ENCODE measurements at places on chromosomes 16 and 17.

- DNase-seq: peak; percentile 51
Observed at GRCh38 chr17:63700528-63701455, 867 bp upstream of the LIMD2 start.

DNA sequence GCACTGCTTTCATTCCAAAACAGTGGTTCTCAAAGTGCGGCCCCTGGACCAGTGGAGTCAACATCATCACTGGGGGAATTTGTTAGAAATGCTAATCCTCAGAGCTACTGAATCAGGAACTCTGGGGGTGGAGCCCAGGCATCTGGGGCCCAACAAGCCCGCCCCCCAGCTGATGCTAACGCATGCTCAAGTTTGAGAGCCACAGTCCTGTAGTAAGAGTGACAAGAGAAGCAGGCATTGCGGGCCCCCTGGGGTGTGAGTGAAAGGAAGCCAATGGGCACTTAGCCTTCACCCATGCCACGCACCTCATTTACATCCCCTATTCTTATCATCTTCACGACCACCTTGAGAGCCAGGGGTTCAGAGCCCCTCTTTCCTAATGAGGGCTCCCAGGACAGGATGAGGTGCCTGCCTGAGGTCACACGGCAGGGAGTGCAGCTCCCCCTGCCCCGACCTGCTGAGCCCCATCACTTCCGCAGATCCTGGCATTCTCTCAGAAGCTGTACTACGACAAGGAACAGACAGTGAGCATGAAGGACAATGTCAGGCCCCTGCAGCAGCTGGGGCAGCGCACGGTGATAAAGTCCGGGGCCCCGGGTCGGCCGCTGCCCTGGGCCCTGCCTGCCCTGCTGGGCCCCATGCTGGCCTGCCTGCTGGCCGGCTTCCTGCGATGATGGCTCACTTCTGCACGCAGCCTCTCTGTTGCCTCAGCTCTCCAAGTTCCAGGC, 9.1 kb downstream of the CA4 start:
- DNase-seq: no peak

DNA sequence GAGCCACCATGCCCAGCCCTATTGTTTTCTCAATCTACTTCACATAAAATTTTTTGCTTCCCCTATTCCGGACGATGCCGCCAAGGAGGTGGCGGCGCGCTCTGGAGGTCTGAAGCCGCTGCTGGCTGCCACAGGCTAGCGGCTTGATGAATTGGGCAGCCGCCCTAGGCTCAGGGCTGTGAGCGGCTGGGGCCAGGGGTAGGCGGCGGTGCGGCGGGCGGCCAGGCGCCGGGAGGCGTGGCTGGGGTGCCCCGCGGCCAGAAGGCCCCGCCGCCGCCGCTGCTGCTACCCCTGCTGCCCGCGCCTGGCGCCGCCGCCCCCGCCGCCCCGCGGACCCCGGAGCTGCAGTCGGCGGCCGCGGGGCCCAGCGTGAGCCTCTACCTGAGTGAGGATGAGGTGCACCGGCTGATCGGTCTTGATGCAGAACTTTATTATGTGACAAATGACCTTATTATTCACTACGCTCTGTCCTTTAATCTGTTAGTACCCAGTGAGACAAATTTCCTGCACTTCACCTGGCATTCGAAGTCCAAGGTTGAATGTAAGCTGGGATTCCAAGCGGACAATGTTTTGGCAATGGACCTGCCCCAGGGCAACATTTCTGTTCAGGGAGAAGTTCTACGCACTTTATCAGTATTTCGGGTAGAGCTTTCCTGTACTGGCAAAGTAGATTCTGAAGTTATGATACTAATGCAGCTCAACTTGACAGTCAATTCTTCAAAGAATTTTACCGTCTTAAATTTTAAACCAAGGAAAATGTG, 41.7 kb downstream of the ANKFY1 start:
- DNase-seq: no peak

DNA sequence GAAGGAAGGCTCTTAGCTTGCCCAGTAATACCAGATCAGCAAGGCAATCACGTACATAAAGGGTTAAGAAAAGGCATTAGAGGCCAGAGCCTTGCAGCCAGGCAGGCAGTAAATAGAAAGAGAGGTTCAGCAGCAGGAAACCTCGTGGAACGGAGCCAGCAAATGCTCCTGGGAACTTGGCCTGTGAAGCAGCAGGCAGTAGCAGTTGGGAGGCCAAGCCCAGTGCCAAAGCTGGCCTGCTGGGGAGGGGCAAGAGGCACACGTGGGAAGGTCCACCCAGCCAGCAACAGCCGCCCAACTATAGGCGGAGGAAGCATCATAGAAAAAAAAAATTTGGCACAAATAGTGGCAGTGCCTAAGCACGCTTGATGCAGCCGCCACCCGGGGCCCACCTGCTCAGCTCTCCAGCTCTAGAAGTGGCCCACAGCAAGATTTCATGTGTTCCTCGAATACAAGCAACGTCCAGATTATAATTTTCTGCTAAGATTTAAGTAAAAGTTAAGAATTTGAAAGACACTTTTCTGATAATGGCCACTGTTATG, 2339.5 kb downstream of the TP53TG3F start:
- no peak for DNase-seq

- no peak for DNase-seq
Observed at GRCh38 chr17:50052822-50053653, 2.9 kb upstream of the ITGA3 start.

GRCh38 chr16:67230809-67231660, 4.1 kb downstream of the TMEM208 start:
- DNase-seq: no peak

GRCh38 chr17:45990886-45991285, 8.2 kb upstream of the STH start:
- no peak for DNase-seq

GRCh38 chr16:24499193-24499814, 40.1 kb upstream of the RBBP6 start:
- no peak for DNase-seq

GRCh38 chr16:15861996-15862395, 5.2 kb upstream of the MYH11 start:
- no peak for DNase-seq

DNA sequence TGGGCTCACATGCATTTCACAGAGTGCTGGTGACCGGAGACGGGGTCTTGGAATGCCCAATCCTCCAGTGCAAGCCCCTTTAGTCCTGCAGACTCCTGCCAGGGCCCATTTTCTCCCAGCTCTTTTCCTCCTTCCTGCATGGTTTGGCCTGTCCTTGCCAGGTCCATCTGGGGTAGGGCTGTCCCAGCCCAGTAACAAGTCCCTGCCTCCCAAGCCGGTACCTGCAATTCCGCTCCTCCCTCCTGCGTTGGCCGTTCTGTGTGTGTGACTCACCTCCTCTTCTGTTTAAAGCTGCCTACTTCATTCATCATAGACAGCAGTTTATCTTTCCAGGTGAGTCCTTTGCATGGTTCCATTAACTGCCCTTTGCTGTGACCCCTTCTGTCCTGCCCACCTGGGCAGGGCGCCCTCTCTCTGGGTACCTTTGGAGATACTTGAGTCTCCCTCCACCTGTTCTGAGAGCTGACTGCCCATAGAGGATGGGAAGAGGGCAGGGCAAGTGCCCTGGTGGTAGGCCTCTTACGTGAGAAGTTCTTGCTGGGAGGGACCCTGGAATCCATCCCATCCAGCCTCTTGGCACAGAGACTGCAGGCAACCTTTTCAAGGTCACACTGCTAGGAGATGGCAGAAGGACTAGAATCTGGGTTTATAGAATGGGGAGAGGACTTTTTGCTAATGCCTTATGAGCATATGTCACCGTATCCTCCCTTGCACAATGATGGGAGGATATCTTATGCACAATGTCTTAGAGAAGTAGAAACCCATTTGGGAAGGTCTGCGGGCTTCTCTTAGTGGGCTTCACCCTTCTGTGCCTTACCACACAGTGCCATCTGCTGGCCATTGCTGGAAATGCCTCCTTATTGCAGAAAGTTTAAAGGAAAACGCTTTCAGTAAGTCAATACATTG, 29.7 kb upstream of the LGALS9 start:
- peak; percentile 79 for DNase-seq

DNA sequence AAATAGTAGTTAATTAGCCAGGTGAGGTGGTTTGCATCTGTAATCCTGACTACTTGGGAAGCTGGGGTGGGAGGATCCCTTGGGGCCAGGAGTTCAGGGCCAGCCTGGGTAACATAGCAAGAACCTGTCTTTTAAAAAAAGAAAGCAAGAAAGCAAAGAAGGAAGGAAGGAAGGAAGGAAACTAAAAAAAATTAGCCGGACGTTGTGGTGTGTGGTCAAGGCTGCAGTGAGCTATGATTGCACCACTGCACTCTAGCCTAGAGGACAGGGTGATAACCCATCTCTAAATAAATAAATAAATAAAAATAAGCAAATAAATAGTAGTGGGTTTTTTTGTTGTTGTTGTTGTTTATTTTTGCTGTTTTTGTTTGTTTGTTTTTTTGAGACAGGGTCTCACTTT, 39.3 kb upstream of the MAP2K6 start:
- DNase-seq: no peak

DNA sequence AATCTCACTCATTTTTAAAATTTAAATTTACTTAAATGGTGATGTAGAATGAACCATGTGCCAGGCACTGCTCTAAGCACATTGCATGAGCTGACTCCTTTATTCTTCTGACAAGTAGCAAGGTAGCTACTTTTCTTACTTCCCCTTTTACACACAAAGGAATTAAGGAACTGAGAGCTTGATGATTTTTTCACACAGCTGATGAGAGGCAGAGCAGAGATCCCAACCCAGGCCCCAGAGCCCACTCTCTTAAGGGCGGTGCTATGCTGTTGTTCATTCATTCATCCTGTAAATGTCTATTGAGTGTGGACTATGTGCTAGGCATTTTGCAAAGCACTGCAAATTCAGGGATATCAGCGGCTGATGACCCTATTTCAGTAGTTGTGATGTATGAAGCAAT, 17.9 kb downstream of the SEC14L5 start:
- DNase-seq: no peak

GRCh38 chr16:22970209-22970865, 156.4 kb downstream of the HS3ST2 start:
- no peak for DNase-seq

- DNase-seq: no peak
Observed at GRCh38 chr16:80463326-80463725, 77.5 kb upstream of the DYNLRB2 start.

DNA sequence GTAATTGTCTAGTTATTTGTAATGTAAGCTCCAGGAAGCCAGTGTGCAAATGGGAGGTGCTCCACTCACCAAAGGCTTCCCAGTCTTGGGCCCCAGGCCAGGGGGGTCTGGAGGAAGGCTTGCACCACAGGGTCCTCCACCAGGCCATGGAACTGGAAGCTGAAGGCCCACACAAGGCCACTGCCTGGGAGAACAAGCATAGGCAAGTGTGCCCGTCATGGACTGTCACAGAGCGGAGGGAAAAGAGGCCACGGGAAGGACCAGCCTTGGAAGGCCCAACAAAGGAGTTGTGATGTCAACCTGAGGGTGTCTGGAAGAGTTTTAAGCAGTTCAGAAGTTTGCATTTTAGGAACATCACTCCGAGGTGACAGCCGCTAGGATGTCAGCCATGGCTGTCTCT, 3.0 kb upstream of the SRRM2 start:
- no peak for DNase-seq

DNA sequence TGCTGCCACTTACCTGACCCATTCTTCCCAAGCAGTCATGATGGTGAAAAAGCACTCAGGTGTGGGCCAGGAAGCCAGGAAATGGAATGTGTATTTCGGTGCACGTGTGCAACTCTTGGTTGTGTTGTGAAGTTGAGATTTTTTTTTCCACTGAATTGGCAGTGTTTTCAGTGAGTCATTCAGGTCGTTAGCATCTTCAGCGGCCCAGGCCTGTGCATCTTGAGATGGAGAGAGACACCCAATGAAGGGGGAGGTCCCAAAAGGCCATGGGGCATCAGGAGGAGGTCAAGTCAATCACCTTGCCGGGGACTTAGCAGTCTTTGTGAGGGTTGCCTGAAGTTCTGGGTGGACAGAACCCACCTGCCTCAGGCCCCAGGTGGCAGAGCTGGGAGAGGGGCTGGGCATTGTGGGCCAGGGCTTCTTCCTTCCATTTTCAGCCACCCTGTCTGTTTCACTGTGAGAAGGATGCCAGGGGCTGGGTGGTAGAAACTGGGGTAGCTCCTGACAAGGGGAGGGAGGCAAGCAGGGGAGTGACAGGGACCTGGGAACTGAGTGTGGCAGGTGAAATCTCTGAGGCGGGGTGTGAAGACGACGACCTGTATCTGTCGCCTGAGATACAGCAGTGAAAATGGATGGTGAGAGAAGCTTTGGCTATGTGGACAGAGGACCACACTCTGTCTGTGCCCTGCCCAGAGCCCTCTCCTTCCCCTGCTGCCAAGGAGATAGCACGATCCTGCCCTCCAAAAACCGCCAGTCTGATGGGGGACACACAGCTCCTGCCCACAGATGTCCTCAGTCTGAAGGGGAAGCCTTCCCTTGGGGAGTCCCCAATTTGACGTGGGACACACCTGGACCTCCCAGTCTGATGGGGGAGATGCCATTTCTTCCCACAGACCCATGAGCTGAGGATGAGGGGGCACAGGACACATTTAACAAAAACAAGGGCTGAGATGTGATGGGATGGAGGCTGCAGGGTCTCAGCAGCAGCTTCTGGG, 11.9 kb downstream of the TBKBP1 start:
- peak; percentile 69 for DNase-seq

DNA sequence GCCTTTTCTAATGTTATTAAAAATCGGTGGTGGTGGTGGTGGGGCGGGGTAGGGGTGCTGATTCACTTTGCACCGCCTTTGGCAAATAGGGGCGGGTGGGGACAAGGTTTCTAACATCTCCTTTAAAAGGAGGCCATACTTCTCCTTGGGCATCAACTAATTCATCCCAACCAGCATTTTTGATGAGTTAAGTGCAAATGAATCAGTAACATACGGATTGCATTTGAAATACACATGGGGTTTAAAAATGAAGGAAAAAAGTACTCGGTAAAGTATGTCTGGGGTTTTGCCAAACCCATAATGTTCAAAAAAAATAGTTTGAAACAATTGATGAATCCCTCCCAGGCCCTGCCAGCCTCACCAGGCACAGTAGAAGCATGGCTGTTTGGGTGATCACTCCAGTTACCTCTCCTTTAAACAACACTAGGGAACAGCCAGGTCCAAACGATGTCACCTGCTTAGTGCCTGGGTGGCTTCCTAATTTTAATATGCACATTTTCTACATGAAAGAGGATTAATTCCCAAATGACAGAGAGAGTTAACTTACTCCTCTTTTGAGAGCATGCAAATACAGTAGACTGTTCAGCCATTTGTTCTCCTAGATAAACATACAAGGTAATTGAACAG, 107.2 kb downstream of the ANKFN1 start:
- DNase-seq: no peak

GRCh38 chr17:67467500-67468455, 90.7 kb downstream of the PITPNC1 start:
- DNase-seq: no peak

DNA sequence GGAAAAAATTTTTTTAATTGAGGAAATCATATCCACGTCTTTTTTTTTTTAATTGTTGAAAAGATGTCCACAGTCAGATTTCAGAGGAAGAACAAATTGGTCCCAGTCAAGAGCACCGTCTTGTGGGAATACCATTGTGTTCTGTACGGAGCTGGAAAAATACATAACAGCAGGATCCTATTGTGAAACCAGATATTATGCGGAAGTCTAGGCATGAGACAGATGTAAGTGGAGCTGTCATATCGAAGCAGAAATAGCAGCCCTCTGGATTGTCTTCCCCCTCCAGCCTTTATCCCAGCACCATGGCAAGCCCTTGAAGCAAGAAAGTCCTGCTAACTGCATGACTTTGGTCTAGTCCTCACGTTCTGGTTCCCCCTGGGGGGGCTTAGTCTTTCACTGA, 391.6 kb upstream of the ASIC2 start:
- no peak for DNase-seq
